ENCODE measurements at places on chromosomes 5 and 9. TPM values are rescaled to one million over a fixed set of nuclear protein-coding genes. Genes with fewer than 3 reads are reported as not detected.

- H3K36me3 ChIP-seq = no peaks in the 10 kb centered on the region
- no peak for DNase-seq
- no peak overlapping the region for H3K4me3 ChIP-seq
- H3K27me3 ChIP-seq = no peaks in the 10 kb centered on the region
Observed at GRCh38 chr9:1880038-1880565, 135.0 kb upstream of the SMARCA2 start.

ARID3C gene
- not detected for total RNA-seq

- DNase-seq = no peak
- no peak overlapping the region for H3K27ac ChIP-seq
- H3K36me3 ChIP-seq = peaks cover 11% of the 10 kb centered on the region
- H3K27me3 ChIP-seq = no peaks in the 10 kb centered on the region
- no peak overlapping the region for H3K4me3 ChIP-seq
- peaks cover 5% of the 10 kb centered on the region for H3K4me1 ChIP-seq
Observed at GRCh38 chr9:8845808-8846207, 1046.2 kb upstream of the DMAC1 start.

ANXA1 gene
- 3.6 TPM for total RNA-seq

DNA sequence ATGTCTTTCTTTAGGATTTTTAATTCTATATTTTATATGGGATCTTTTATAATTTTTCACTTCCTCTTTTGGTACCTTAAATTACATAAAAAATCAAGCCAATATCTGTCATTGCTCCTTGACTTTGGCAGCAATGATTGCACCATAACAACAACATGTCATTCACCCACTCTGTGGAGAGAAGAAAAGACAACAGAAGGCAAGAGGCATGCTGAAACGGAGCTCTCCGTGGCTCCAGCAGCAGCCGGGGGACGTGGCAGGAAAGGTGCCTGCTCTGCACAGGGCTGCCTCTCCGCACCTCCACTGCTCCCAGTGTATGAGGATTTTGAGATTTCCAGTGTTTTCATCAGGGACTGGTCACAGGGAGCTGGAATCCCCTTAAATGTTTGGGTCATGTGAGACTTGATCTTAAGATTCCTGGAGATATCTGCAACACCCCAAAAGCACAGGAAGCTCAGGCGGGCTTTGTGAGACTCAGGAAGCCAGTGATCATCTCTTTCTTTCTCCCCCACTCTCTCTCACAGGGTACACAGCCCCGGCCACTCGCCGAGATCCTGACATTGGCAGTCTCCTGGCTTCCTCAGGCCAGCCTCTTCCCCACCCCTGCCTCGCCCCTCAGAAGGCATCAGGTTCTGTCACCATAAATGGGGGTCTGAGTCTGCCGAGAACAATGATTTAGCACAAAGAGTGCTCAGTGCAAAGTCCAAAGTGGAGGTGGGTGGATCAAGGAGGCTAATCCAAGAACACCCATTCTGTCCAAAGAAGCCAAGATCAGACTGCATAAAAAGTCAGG, 74.6 kb downstream of the ACTL7B start:
- peaks cover 2% of the 10 kb centered on the region for H3K4me1 ChIP-seq
- DNase-seq = no peak
- H3K4me3 ChIP-seq = no peak overlapping the region
- no peak overlapping the region for H3K27ac ChIP-seq
- H3K27me3 ChIP-seq = no peaks in the 10 kb centered on the region

DNA sequence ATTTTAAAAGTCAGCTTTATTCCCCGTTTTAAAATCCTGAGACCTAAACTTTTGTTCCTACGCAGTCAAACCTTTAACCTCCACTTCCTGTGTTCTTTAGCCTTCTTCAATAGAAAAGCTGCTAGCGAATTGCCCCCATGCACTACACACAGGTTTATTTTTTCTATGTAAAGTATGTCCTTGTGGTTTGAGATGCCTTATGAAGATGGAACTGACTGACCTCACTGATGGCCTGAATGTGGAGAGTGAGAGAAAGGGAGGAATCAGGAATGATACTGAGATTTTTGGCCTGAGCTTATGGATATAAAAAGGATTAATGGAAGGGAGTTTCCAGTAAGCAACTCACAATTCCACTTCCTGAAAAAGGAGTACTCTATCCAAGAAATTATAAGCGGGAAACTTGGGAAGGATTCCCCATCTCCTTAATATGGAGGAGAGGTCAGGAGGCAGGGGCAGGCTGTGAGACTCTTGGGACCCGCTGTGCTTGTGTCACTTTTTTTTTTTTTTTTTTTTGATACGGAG, 89.5 kb downstream of the UGCG start:
- H3K27ac ChIP-seq = no peak overlapping the region
- no peaks in the 10 kb centered on the region for H3K4me1 ChIP-seq
- DNase-seq = no peak
- H3K27me3 ChIP-seq = no peaks in the 10 kb centered on the region
- H3K4me3 ChIP-seq = no peak overlapping the region
- H3K36me3 ChIP-seq = no peaks in the 10 kb centered on the region

DNA sequence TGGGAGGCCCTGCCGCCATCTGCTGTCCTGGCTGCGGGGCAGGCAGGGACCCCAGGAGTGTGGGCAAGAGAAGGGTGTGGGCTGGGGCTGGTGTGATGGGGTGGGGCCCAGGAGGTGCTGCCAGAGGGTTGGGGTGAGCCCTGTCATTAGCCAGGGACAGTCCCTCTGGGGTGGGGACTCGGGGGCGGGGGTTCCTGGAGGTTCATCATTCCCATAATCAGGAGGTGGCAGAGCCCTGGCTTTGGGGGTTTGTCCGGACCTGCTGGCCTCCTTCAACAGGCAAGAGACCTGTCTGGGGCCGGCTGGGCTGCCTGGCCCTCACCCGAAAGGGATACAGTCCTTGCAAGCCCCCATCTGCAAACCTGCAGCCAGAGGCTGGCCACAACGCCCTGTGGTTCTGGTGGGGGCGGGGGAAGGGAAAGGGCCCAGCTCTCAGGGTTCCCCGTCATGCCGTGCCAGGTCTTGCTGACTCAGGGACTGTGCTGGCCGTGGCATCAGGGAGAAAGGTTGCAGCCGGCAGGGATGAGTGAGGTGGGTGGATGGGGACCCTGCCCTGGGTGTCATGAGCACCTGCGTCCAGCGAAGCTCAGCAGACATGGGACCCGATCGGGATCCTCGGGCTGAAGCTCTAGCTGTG, 65.2 kb downstream of the MRPL36 start:
- DNase-seq = no peak
- no peaks in the 10 kb centered on the region for H3K36me3 ChIP-seq
- H3K4me3 ChIP-seq = no peak overlapping the region
- H3K27me3 ChIP-seq = no peaks in the 10 kb centered on the region
- H3K4me1 ChIP-seq = no peaks in the 10 kb centered on the region
- no peak overlapping the region for H3K27ac ChIP-seq

SARDH gene
- total RNA-seq = 5.3 TPM

All from H9 (cell line).